ENCODE measurements at places on chromosomes 4 and X. TPM values are rescaled to one million over a fixed set of nuclear protein-coding genes. Genes with fewer than 3 reads are reported as not detected.

The MAPK10 gene
- total RNA-seq, result 4.1 TPM

DNA sequence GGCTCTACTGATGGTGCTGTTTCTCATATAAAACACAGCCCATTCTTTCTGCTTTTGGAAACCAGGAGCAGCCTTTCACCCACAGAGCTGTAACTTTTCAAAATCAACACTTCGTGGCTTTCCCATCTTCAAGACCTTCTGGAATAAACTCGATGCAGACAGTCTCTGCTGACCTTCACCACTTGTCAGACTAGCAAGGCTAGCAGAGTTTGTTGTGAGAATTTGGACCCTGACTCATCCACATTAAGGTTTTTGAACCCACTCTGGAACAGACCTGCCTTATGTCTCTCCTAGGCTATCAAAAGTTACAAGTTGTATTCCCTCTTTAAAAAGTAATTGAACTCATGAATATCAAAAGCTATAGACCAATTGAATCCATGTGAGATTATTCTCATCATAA is 88.6 kb downstream of the MAML3 start:
- no peak for DNase-seq

The DCX gene
- not detected for total RNA-seq

GRCh38 chr4:86685401-86685800 is 91.3 kb downstream of the PTPN13 start:
- no peak for DNase-seq

The GUCY1A1 gene
- 29.5 TPM for total RNA-seq

DNA sequence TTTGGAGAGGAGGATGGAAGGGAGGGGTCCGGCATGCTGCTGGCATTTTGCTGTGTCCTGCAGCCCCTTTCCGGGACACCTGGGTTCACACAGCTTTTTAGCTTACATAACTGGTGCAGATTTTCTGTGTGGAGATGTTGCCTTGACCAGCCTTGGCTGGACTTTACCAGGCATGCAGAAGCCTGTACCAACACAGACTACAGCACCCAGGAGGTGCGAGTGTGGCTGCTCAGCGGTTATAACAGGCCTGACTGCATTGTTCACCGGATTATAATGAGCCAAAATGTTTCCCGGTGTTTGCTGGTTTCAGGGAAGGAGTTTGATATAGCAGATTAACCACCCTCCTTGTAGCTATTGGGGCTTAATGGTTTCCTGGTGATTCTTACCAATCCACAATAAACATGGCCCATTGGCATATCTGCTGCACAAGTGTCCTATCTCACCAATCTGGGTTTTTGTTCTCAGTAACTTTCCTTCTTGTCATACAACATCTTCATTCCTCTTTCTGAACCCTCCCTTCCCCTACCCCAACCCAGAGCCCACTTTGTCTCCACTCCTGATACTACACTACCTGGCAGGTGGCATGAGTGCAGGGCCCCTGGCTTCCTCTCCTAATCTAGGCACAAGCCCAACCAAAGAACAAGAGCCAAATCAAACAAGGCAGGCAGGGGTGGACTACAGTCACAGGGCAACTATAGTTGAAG is 3.9 kb downstream of the RPL10 start:
- DNase-seq, result no peak

GRCh38 chrX:15946783-15947580 is 92.4 kb upstream of the AP1S2 start:
- no peak for DNase-seq

GRCh38 chrX:56068274-56068758 is 163.8 kb upstream of the KLF8 start:
- no peak for DNase-seq

GRCh38 chrX:151081016-151081415 is 95.4 kb upstream of the GPR50 start:
- DNase-seq, result no peak

DNA sequence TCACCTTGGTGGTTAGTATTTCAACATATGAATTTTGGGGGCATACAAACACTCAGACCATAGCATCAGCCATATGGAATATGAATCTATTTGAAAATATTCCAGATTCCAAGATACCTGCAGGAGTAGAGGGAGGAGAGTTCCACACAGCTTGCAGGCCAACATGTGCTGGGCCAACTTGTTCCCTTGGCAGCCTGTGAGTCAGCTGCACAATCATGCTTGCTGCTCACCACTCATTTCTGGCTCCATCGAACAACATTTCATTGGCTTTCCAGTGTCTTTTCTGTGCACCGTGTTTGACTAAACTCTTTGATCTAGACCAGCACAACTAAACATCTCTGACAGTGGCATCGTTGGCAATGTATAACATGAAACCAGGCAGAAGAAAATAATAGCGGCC is 282.5 kb upstream of the RASGEF1B start:
- no peak for DNase-seq

GRCh38 chrX:104427073-104427472 is 138.9 kb upstream of the IL1RAPL2 start:
- no peak for DNase-seq

The SATL1 gene
- total RNA-seq, result not detected

The DGKK gene
- not detected for total RNA-seq

- no peak for DNase-seq
Observed at GRCh38 chrX:15664487-15665444, at the start of gene CLTRN. Gene CLTRN, minus strand, starts transcription at chrX:15664805. Its CDS starts 30 bp downstream, at chrX:15664775.

DNA sequence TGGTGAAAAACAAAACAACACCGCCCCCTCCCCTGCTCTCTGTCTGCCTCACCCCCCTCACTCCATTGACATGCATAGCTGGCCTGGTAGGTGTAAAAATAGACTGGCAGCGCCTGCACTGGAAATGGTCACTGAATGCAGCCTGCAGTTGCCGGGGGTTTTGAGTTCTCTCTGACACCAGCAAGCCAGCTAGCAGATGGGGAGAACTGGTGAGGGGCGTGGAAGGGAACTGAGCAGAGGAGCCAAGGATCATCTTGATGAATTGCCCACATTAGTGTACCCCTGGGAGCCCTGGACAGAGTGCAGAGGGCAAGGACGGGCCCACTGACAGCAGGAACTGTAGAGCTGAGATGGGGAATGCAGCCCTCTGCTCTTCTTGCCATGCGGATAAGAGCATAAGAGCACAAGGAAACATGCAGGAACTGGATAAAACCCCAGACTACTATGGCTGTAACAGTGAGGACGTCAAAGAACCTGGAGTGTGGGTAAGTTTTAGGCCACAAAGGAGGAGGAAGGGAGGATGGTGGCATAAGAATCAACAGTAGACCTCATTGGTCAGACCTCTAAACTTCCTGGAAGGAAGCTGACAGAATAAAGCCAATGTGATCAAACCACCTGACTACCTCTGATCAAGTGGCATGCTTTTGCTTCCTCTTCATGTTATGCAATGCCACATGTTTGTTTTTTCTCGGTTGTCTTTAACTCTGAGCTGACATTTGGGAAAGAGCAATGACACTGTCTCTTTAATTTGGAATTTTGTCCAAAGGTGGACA is 96.3 kb downstream of the ANK2 start:
- DNase-seq, result no peak

DNA sequence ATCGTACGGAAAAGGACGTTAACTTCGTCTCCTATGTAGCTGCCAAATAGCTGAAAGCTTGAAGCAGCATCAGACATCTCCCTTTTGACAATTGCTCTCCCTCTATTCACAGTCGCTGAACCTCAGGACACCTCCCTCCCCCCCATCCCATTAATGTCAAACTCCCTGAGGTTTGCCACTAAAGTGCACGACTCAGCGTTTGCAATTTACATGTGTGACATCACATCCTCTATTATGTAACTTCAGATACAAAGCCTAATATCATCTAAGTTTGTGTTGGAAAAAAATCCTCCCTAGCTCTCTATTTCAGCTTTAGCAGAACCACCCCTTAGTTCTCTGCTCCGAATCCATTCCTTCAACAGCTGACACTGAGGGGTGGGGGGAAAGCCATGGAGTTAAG is 5.5 kb upstream of the NR3C2 start:
- no peak for DNase-seq

GRCh38 chr4:77742054-77742453 is 77.1 kb downstream of the CNOT6L start:
- DNase-seq, result no peak

DNA sequence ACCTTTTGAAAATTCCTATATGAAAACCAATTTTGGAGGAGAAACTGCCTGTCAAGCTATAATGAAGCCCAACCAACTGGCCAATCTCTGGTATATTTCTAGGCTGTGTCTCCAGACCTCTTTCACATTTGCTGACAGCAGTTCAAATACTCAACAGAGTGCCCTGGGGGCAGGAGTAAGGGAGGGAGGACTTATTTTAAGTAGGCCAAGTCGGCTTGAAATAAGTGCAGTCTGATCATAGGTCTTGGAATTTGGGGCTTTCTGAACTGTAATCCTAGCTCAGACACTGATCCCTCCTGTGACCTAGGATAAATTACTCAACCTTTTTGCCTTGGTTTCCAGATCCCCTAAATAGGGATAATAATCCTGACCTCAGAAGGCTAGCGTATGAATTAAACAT is 59.4 kb upstream of the SLC7A11 start:
- DNase-seq, result no peak

DNA sequence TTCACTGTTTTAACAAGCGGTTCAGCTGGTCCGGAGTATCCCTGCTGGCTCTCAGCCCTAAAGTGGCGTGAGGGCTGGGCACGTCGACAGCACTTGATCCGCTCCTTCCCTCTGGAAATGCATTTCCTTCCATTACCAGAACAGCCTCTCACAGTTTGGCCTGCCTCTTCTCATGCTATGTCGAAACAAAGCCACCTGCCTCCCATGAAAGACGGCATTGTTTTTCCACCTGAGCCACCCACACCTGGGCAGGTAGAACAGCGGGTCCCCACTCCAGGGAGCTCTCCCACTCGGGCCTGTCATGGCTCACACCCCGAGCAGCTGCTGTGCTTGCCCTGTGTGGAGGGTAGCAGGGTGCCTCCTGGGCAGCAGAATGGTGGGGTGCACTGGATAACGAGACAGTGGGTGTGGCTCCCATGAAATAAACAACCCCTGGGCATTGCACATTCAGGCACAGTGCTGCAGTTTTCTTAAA is 86.2 kb downstream of the FHDC1 start:
- peak; percentile 12 for DNase-seq

GRCh38 chr4:183984566-183984965 is 79.5 kb downstream of the STOX2 start:
- DNase-seq, result no peak

The PRR32 gene
- total RNA-seq, result not detected

The MAGED4 gene
- not detected for total RNA-seq

DNA sequence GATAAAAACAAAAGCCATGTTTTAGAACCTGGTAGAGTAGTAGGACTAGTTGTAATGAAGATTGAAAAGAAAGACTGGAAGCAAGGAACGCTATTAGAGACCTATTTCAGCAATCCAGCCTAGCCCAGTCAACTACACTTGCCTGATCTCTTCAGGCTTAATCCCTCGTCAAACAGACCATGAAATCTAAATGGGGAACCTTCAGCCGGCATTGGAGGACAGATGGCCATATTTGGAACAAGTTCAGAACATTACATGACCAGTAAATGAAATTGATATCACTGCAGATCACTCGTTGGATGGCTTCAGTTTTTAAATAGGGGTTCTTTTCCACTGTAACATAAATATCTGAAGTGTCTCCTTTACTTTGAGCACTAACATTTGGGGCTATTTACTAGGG is 84.8 kb upstream of the WDR44 start:
- DNase-seq, result no peak

DNA sequence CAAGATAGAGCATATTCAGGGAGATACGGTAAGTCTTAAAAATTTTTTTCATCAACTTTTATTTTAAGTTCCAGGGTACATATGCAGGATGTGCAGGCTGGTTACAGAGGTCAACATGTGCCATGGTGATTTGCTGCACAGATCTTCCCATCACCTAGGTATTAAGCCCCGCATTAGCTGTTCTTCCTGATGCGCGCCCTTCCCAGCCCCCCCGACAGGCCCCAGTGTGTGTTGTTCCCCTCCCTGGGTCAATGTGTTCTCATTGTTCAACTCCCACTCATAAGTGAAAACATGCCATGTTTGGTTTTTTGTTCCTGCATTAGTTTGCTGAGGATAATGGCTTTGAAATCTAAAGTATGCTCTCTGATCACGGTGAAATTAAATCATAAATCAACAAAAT is 64.2 kb downstream of the HPRT1 start:
- no peak for DNase-seq

DNA sequence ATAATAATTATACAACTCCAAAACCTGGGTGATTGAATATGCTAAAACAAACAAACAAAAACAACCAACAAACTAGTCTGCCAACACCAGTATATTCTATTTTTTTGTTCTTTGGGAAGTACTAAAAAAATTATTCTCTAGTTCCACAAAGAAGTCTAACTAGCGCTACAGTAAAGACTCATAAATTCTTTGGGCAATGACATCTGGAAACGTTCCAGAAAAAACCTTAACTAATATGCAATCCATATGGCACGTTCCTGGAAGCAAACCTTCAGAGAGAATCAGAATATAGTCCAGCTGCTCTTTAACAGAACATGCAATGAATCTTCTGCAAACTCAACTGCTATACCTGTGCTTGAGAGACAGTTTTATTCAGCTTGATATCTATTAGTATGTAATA is 500.1 kb downstream of the TRAM1L1 start:
- DNase-seq, result no peak

DNA sequence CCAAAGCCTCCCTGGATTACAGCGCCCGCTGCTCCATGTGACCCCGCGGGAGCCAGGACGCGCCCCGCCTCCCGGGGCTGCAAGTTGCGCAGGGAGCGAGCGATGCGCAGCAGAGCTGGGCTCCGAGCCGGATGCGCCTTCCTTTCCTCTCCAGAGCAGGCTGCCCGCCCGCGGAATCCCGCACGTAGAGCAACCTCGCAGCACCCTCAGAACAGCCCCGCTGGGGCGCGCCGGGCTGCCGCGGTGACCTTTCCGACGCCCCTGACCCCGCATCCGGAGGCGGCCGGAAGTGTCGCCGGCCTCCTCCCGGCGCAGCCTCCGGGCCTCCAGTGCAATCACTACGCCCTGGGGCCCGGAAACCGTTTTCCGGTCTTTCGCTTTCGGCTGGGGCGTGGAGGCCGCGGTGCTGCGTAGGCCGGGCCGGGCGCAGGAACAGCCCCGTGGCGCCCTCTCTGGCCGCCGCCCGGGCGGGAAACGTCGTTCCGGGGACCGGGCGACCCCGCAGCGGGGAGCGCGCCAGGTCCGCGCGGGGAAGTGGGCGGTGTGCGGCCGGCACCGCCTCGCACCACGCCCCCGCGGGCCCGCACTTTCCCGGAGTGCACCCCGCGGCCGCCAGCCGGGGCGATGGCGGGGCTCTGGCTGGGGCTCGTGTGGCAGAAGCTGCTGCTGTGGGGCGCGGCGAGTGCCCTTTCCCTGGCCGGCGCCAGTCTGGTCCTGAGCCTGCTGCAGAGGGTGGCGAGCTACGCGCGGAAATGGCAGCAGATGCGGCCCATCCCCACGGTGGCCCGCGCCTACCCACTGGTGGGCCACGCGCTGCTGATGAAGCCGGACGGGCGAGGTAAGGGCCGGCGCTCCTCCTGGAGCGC is at the start of gene CYP4V2:
TSS of gene CYP4V2 (plus strand) at position 368 of the 866 bp plus-strand sequence. CDS start at position 625, 257 bp downstream.
- DNase-seq, result peak; percentile 92

DNA sequence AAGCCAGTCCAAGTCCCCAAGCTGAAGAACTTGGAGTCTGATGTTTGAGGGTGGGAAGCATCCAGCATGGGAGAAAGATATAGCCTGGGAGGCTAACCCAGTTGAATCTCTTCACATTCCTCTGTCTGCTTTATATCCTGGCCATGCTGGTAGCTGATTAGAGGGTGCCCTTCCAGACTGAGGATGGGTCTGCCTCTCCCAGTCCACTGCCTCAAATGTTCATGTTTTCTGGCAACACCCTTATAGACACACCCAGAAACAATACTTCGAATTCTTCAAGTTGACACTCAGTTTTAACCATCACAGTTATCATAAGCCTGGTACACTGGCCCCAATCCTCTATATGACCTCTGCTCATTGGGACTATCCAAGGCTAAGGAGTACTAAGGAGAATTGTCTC is 124.1 kb upstream of the WDR1 start:
- no peak for DNase-seq

The PRDM5 gene
- total RNA-seq, result 7.5 TPM

The GPRIN3 gene
- total RNA-seq, result 10.8 TPM

The SSX4B gene
- not detected for total RNA-seq

The ZNF732 gene
- total RNA-seq, result not detected

All from transverse colon (tissue), 4 donors.